LoVo (cell line): ENCODE measurements at places on chromosomes 13 and 19.
A peak's percentile ranks its signal among the peaks of the same experiment; 100 is the strongest.

DNA sequence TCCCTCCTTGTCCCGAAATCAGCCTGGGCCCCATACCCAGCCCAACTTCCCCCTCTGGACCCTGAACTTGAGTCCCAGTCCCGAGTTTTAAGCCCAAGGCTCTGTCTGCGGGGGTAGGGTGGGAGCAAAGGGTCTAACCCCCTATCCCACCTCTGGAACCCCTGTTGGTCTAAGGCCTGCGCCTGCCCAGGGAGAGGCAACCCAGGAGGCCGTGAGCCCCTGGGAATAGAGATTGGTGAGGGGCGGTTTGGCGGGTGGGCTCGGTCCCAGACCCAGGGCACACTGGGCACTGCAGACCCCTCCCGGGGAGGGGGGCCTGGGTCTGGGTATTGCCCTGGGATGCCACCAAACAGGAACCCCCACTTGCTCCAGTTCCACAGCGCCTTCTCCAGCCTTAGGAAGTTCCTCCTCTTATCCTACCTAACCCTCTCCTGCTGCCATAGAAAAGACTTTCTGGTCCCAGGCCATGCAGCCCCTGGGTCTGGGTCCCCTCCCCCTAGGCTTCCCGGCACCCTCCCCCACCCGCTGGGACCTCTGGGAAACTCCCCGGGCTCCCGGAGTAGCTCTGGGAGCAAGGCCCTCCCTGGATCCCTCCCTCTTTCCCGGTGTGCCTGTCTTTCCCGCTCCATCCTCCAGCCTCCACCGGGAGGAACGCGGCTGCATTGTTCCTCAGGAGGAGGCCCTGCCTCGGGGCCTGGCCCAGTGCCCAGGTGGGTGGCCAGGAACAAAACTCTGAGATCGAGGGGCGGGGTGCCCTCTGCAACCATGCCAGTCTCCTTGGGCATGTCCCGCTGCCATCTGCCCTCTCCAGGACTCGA, 33.6 kb upstream of the NANOS3 start:
- peak; percentile 64 for DNase-seq

DNA sequence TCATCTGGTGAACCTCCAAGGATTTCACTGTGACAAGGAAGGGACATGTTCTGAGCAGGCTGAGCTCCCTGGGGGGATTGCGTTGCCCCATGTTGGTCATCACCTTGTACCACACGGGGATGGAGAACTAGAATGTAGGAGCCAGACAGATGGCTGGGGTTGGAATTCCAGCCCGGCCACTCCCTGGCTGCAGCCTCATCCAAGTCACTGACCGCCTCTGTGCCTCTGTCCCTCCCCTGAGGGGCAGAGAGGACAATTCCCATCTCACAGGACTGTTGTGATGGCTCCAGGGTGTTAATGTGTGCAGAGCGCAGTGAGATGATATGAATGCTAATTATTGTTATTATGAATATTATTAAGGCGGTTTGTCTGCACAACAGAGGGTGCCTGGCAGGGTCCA, 24.1 kb downstream of the ADGRL1 start:
- DNase-seq: no peak

DNA sequence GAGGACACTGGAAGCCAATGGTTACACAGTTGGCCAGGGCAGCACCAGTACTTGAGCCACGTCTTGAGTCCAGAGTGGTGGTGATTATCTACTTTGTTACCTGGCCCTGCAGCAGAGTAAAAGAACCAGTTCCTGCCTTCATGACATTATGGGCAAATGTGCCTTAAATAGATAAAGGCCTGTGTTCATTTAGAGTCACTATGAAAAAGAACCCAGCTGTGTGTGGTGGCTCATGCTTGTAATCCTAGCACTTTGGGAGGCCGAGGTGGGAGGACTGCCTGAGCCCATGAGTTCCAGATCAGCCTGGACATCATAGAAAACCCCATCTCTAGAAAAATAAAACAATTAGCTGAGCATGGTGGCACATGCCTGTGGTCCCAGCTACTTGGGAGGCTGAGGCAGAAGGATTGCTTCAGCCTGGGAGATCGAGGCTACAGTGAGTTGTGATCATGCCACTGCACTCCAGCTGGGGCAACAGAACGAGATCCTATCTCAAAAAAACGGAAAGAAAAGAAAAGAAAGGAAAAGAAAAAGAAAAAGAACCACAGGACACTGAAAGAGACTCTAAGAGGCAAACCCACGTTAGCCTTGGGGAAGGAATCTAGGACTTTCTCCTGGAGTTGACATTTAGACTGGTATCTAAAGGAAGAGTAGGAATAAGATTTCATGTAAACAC, 3.4 kb upstream of the IRF2BP1 start:
- DNase-seq: no peak

- peak; percentile 64 for DNase-seq
These were observed 10.4 kb upstream of the TYK2 start for GRCh38 chr19:10390652-10391286.

DNA sequence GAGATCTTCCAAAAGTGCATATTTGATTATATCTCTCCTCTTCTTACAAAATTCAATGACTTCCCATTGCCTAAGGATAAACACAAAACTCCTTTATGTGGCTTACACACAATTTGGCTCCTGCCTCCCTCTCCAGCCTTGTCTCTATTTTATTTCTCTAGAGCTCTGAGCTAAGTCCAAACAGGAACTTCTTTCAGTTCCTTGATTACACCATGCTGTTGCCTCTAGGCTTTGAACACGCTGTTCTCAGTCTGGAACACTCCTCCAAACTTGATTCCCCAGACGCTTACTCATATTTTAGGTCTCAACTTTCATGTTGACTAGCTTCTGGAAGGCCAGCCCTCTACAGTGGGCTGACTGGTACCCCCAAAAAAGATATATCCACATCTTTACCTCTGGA, 258.5 kb downstream of the COG6 start:
- DNase-seq: no peak

DNA sequence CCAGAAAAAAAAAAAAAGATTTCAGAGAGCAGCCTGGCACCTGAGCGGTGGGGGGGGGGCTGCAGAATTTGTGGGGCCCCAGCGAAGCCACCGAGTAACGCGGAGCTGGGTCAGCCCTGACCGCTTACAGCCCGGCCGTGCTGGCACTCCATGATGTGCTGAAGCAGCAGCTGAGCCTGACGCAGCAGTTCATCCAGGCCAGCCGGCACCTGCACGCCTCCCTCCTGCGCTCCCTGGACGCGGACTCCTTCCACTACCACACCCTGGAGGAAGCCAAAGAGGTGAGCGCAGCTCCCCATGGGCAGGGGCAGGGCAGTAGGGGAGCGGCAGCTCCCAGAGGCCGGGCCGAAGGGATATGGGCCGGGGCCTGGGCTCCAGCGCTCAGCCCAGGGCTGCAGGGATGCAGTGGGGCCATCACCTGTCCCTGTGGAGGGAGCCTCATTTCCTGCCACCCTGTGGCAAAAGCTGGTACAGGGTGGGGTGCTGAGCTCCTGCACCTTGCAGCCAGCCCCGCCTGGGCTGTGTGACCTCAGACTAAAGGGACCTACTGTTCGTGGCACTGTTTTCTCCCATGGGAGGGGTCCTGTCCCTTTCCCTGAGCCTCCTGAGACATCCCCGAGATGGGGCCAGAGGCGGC, 18.3 kb downstream of the C19orf44 start:
- DNase-seq: no peak

- DNase-seq: no peak
These were observed 25.9 kb downstream of the GRIN2D start for GRCh38 chr19:48419158-48419920.

DNA sequence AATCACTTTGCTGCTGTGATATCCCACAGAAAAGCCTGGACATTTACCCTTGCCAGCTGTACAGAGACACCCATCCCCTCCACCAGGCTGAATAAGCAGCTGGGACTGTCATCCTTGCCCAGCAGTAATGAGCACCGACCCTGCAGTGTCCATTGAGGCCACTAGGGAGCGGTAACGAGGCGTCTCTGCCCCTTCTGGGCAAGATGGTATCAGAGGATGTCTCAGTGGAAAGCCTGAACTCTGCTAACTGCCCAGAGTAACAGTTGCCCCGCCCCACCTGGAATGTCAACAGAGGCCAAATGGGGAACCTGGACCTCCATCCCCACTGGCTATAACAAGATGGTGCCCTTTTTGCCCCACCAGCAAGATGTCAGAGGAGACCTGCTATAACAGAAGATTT, 22.8 kb upstream of the CEACAM20 start:
- no peak for DNase-seq

- no peak for DNase-seq
These were observed 2.4 kb downstream of the TEX101 start for GRCh38 chr19:43416951-43417623.

DNA sequence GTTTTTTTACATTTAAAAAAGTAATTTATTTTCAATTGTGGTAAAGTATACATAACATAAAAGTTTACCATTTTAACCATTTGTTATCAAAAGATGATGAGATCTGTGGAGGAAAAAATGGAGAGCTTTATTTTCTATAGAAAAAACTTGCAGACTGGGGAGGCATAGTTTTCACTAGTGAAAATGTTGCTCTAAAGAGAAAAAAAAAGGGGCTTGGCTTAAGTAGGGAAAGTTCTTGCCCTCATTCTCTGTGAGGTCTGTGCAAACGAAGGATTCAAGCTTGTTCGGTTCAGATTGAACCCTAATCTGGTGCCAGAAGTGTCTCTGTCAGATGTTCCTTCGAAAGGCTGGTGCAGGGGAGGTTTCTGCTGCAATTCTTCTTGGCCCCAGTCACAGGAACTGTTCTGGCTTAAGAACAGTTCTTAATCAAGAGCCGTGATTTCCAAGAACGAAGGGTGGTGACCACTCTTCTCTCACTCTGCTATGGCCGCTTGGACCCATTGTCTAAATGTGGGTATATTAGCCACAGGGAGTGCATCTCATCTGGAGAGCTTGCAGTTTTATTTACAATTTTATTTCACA, 42.1 kb downstream of the PCCA start:
- no peak for DNase-seq

GRCh38 chr13:29422015-29422414, 173.5 kb downstream of the SLC7A1 start:
- DNase-seq: no peak

- no peak for DNase-seq
These were observed 440.9 kb downstream of the RFC3 start for GRCh38 chr13:34258646-34259386.

GRCh38 chr13:113643593-113643992, 14.4 kb downstream of the ATP4B start:
- no peak for DNase-seq

GRCh38 chr19:6499052-6499790, 2.9 kb downstream of the TUBB4A start:
- no peak for DNase-seq

DNA sequence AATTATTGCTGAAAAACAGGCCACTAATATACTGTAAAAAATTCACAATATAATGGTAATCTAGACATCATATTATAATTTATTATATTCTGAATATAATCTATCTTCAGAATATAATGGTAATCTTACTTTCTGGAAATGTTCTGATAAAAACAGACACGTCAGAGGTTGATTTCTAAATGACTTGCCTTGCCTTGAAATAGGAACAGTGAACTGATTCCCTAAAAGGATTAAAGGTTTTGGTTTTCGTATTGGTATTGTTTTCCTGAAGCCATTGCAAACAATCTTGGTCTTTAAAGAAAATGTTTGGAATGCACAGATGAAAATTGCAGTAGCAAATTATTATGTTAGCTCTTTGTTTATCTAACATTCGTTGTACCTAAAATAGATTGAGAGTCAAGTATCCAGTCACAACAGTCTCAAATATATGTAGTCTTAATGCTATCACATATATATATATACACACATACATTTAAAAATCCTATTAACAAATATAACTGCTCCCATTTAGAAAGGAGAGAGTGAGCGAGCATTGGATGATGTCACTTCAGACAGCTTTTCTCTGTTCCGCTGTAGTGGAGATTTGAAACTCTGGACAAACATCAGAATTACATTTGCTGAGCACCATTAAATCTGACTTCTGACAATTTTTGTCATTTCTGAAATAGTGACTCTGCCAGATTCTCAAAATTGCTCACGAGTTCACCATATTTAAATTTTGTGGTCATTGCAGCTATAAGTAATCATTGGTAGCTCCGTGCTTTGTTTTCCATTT, 1.7 kb downstream of the ITM2B start:
- DNase-seq: no peak

DNA sequence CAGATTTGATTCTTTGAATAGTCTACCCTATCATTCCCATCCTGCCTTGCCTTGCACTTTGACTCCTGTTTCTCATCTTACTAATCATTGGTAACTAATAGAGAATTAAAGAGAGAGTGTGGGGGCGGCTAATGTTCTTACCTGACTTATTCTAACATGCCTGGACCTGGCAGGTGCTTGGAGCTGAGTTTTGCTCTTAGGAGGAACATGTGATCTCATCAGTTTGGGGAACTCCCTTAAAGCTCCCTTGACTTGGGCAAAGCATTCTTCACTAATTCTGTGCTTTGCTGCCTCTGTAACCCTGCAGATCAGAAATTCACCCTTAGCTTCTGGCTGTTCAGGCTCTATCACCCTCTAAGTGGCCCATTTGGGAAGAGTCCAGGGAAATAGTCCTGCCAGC, 861.1 kb downstream of the GPC5 start:
- no peak for DNase-seq

- DNase-seq: no peak
These were observed 82.5 kb downstream of the AKAP11 start for GRCh38 chr13:42354241-42355091.

DNA sequence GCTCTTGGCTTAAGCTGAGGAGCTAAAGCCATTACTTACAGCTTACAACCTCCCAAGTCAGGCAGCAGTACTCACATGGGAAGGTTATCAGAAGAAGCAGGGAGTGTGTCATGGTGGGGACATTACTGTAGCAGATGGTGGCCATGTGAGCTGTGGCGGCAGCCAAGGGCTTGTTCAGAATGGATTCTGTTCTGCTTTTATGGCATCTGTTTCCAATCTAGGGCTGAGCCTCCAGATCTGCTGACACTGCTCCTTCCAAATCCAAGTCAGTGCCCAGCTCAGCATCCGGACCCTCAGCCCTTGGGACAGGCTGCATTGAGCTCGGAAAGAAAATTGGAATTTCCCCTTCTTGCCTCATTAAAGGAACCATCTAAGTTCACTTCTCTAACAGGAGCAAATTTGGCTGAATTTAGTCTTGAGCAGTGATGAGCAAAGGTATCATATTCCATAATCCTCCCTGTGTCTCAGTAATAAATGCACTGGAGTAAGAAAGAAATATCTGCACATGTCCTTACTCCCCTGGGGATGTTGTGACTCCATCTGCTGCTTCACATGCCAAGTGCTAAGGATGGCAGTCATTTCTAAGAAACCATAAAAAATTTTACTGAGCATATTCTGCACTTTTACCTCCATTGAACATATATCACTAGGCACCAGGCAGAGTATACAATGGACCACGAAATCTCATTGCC, 73.9 kb downstream of the KCTD12 start:
- no peak for DNase-seq
